Fibroblast of the aortic adventitia (primary cell): ENCODE measurements at places on chromosomes 5 and 9.

DNA sequence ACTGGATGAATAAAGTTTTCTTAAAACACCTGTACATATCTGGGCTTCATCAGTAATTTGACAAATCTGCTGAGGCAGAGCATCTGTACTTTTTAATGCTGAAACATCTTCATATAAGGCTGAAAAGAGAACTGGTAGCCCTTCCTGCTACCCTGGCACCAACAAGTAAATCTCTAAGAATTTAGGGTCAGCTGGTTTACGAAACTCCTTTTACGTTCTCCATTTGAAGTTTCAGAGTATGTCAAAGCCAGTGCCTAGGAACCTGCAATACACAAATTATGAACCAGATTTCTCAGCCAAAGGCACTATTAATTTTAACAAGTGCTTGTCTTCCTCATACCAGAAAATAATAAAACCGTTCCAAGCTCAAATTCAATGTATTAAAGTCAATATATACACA lies 3.8 kb downstream of the ZFAND5 start:
- DNase-seq: peak; percentile 48

DNA sequence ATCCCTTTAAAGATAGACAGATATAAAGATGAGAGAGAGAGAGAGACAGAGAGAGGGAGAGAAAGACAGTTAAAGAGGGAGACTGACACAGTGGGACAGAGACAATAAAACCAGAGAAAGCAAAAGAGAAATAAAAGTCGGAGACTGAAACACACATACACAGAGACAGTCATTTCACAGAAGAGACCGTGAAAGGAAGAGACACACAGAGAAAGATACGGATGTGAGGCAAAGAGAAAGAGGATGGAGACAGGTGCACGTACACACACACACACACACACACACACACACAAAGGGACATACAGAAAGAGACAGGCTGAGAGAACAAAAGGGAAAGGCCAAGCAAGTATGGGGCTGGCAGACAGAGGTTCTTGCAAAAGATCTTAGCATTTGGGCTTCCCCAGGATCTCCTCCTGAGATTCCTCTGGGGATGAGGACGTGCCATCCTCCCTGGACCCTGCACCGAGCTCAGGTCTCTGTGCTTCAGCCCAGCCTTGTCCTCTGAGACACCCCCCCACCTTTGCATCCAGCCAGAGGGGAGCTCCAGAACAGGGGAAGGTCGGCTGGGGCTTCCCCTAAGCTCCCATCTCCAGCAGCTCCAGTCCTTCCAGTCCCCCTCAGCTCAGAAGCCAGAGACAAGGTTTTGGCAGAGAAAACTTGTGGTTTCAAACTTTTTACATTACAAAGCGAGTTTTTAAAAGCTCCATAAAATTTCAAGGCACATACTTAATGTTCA lies 318.4 kb upstream of the PANK3 start:
- DNase-seq: no peak

DNA sequence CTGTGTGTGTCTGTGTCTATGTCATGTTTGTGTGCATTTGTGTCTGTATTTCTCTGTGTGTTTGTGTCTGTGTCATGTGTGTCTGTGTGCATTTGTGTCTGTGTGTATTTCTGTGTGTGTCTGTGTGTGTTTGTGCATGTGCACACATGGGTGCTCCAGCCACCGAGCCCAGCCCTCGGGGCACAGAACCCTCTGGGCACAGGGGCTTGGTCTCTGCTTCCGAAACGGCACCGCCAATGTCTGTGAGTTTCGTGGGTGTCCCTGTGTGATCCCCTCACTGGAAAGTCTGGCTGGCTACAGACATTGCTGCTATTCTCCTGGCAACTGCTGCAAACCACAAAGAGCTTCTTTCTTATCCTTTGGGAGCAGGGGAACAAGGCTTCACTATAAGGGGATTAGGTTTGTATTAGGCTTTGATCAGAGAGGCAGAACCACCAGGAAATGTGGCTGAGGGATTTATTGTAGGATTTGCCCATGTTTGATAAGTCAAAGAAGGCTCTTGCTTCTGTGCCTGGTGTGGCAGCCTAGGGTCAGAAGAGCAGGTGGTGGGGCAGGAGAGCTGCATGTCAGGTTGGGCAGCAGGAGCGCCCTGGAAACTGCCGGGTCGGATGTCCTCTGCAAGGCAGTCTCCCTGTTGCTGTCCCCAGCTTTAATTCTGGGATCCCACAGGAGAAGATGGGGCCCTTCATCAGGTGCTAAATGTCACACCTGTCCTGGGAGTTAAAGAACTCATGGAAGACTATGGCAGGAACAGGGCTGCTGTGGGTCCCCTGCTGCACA lies 39.6 kb upstream of the FCN1 start:
- DNase-seq: no peak

GRCh38 chr9:131810351-131811170 lies 70.7 kb upstream of the RAPGEF1 start:
- DNase-seq: no peak

DNA sequence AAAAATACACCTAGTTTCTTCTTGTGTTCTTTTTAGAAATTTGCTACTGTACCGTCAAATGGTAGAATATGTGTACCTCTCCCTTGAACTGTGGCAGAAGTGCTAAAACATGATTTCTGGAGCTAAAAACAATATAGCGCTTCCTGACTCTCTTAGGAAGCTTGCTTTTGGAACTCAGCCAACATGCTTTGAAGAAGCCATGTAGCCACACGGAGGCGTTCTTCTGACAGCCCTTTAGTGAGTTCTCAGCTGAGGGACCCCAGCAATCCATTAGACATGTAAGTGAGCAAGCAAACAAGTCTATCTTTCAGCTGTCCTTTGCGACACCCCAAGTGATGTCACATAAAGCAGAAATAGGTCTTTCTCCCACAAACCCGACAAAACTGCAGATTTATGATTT lies 917.0 kb downstream of the CDH9 start:
- DNase-seq: no peak

- DNase-seq: no peak
These were observed 82.4 kb downstream of the CNTLN start for GRCh38 chr9:17217272-17217671.

- peak; percentile 44 for DNase-seq
These were observed 1953.8 kb downstream of the MAT2B start for GRCh38 chr5:165459232-165459631.

DNA sequence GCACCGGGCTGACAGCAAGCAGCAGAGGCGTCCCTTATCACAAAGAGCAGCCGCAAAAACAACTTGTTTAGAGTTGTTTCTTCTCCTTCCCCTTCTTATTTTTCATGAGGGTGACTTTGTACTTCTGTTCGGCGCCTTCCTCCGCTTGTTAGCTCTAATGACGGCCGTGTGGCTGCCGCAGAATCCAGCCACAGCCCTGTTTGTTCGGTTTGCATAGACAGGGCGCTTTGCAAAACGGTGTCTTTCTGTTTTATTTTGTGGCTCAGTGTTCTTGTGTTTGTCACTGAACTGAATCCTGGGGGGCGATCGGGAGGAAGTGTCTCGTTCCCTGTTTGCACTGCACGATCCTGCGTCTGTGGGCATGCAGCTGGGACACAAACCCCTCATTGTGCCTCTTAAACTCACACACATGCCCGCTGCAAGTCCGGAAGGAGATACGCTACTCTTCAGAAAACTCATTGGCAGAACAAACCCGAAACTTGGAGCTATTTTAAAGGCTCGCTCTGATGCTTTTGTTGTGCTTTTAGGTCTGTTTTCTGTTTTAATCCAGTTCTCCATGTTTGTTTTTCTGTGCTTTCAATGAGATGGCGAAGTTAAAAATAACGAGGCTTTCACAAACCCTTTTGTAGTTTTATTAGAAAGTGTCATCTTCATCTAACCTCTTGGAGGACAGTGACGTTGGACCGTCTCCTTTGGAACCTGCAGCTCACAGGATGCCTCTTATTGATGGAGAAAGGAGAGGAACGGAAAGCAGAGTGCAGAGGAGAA lies 213.9 kb downstream of the IRX2 start:
- no peak for DNase-seq

DNA sequence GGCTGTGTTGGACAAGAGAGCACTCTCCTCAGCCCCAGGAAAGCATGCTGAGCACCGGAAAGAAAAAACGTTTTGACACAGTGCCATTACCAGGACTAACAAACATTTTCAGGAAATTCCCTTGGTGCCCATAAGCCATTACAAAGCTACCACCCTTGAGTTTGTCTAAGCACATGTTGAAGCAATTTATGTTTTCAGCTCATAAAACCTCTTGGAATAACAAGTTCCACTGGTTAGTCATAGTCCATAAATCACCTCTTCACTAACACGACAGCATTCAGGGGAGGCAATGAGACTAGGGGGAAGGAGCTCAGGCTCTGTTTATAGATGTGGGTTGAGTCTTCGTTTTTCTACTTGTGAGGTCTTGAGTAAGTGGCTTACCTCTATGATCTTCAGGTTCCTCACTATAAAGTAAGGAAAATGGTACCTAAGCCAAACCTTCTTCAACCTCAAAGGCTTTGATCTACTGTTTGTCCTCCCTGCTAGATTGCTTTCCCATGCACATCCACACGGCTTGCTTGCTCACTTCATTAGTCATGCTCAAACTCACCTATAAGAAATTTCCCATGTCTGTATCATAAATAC lies 65.4 kb downstream of the DRD1 start:
- peak; percentile 7 for DNase-seq

DNA sequence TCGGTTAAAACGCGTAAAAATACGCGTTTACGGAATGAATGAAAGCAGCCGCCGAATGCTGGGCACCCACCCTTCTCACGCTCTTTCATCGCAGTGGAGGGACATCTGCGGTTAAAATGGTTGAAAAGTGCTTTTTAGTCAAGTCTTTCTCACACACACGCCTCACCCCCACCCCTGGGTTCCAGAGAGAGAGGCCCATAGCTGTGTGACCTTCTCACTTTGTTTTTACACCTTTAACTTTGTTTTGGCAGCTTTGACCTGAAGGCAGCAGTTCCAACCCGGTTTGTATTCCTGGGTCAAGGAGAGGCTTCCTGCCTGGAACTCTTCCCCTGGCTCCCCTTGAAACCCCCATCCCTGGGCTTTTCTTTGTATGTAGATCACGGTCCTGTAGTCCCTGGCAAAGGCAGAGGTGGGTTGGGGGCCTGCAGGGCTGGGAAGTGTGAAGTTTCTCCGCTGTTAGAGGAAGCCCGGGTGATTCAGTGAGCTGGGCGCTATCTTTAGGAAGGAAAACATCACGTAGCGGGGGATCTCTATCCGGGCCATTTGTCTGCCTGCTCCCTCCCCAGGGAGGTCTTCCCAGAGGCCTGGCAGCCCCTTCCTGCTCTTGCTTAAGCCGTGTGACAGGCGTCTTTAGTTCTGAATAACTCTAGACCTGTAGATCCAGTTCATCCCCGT lies 29.6 kb downstream of the SPRY4 start:
- no peak for DNase-seq

DNA sequence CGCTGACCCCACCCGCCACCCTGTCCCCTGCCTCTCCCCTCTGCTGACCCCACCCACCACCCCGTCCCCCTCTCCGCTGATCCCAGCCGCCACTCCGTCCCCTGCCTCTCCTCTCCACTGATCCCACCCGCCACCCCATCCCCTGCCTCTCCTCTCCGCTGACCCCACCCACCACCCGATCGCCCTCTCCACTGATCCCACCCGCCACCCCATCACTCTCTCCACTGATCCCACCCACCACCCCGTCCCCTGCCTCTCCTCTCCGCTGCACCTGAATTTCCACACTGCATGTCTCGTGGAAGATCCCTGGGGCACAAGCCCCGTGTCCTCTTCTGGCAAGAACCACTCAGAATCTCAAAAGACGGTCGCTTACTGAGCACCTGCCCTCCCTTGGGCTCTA lies 53.4 kb upstream of the OLFM1 start:
- DNase-seq: no peak

GRCh38 chr9:134591573-134591981 lies 50.0 kb upstream of the COL5A1 start:
- DNase-seq: peak; percentile 25

DNA sequence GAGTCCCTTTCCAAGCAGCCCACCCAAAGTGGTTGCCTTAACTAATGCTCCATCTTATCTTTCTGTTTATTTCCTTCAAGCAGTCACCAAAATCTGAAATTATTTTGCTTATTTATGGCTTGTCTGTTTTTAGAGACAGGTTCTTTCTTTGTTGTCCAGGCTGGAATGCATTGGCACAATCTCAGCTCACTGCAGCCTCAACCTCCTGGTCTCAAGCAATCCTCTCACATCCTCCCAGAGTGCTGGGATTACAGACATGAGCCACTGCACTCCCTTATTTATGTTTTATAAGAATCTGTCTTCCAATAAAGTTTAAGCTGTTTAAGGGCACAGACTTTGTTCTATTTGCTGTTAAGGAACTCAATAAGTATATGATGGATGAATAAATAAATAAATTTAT lies 133.7 kb downstream of the GABRB2 start:
- no peak for DNase-seq

- DNase-seq: no peak
These were observed 1.6 kb downstream of the QRFP start for GRCh38 chr9:130895038-130895437.

- no peak for DNase-seq
These were observed 78.6 kb downstream of the GRIA1 start for GRCh38 chr5:153569036-153569435.

GRCh38 chr5:9483243-9483642 lies 62.6 kb downstream of the SEMA5A start:
- DNase-seq: no peak

- DNase-seq: peak; percentile 39
These were observed 48.4 kb downstream of the EXOSC2 start for GRCh38 chr9:130741831-130742449.

DNA sequence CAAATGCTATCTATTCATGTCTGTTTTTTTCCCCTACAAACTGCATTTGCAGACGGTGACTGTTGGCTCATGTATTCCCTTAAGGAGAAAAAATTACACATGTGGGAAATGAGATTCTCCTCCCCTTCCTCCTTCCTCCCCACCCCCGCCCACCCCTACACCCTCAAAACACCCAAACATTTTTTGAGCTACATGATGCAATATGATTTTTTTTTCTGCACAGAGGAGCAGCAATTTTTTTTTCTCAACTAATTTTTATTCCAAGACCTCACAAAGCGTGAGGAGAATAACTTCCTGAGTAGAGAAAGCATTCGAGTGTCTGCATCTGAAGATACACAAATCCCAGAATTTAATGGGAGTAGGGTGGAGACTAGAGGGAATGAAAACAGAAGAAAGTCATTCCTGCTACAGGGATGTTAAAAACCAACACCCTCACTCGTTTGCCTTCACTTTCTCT lies 118.1 kb downstream of the PRDM6 start:
- peak; percentile 87 for DNase-seq

- DNase-seq: no peak
These were observed 200.3 kb downstream of the SNX18 start for GRCh38 chr5:54717870-54718269.

- DNase-seq: peak; percentile 41
These were observed 24.4 kb downstream of the MEGF9 start for GRCh38 chr9:120689860-120690259.

DNA sequence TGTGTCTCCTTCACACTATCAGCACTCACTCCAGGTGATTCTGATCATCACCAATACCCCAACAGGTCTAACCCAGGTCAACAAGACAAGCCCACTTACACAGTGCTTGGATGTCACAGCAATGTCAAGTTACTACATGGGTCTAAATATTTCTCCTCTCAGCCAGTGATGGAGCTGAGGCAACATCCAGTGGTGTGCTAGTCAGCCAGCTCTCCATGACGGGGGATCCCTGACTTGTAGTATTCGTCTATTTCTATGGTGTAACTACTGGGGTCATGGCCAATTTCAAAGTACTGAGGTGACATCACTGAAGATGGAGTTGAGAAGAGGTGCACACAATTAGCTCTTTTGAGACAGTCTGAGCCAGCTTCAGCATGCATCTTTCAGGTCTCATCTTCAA lies 31.1 kb downstream of the ADRB2 start:
- DNase-seq: no peak

GRCh38 chr9:1048231-1048619 lies 1.9 kb upstream of the DMRT2 start:
- DNase-seq: no peak
